Activated T-helper 2 cell treated with anti-CD3 and anti-CD28 coated beads, Interferon-gamma antibody, Interleukin-2, Interleukin-4, amounts not matched to agents 10 μg/mL and 5 μg/mL and 100 μg/mL, durations not matched to agents 14 hours and 24 hours and 36 hours (primary cell): ENCODE measurements at places on chromosomes 12 and 14.

DNA sequence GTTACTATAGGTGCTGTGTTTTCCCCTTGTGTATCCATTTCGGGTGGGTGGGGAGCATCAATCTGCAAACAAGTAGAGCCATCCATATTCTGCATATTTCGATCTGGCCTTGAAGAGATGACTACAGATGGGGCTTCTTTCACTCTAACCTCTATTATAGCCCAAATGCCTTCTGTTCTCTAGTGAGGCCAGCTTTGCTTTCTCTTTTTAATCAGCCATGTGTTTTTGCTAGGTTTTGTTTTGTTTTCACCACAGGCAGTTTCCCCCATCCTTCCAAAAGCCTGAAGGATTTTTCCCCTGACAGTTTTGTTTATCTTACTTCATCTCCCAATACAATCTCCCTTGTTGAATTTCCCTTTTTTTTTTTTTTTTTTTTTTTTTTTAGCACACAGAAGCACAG, 224.1 kb downstream of the BTG1 start:
- no peak for DNase-seq

DNA sequence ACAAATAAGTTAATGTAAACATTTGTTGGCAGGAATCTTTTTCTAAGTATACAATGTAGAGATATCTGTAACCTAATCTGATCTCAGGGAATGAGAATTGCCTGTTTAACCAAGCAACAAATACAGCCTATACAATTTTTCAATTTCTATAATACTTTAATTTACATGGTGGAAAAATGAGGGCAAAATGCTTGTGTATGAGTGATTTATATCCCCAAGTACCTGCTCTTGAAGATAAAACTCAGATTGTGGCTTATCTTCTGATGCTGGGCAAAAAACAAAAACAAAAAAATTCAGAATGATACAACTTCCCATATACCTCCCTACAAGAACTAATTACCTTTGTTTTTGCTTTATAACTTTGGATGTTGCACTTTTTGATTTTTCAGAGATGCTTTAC, 2.2 kb downstream of the CNOT2 start:
- DNase-seq, result no peak

GRCh38 chr14:34128665-34129064, 177.8 kb upstream of the EGLN3 start:
- no peak for DNase-seq

- DNase-seq, result no peak
Observed at GRCh38 chr12:80627782-80628181, 79.7 kb upstream of the MYF6 start.

DNA sequence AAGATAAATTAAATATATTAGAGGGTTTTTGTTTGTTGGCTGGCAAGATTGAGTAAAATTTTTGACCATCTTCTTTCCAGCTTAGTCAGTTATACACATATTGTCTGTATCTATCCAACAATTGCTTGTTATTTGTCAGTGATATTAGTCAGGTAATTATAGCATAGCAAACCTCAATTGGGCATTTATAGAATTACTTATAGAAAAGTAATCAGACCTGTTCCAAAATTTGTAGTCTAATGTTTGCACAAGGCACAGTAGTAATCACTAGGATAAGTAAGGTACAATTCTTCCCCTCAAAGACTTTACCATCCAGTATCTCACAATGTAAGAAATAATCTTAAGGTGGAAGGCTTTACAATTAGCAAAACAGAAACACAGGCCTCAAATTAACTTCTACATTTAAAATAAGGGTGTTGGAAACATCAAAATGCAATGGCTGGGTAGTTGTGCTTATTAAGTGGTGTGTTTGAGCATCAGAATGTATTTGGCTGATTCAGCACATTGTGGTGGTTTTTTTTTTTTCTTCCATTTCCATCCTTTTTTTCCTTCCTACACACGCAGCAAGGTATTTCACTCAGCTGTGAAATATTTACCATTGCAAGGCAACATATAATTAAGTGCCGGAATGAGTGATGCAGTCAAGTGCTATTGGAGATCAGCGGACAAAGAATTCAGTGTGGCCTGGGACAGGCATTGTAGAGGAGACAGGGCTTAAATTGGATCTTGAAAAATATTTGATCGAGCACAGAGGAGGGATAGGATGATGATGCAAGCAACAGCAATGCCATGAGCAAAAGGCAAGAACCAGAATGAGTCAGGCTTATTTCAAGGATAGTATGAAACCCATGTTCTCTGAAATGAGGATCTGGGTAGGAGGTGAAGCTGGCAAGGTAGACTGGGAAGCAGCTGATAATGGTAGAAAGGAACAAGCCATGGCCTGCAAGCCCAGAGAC, 178.2 kb downstream of the AKAP6 start:
- no peak for DNase-seq

- DNase-seq, result peak; percentile 80
Observed at GRCh38 chr12:111434680-111435338, 29.1 kb downstream of the SH2B3 start.

DNA sequence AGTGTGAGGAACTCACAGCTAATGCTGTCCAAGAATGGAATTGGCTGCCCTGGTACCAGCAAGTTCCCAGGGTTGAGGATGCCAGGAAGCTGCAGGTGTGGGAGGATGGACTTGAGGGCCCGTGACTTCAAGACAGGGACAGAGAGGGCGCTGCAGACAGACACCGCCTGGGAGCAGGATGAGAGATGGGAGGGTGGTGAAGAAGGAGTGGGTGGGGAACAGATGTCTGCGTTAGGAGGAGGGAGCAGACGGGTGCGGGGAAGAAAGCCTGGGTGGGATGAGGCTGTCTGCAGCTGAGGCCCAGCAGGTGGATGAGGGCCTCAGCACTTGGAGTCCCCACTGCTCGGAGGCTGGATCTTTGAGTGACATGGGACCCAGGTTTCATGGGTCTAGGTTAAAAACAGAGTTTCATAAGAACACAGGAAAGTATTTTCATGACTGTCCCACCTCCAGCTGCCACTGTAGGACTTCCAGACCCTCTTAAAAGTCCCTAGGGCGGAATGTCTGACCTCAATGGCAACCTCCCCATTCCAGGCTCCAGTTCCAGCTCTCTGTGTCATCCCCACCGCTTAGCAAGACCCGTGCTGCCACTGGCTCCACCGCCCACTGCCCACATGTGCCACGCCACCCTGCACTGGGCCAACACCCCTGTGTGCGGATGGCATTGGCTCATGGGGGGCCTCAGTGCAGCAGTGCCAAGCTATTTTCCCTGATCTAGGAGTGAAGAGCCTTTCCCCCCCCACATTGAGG, 70.3 kb upstream of the SCN8A start:
- DNase-seq, result no peak
